DMS79 treated with DMSO at 0.1 percent for 48 hours (cell line): ENCODE measurements at places on chromosomes 1 and 21.
A peak's percentile ranks its signal among the peaks of the same experiment; 100 is the strongest.

GRCh38 chr1:158864595-158864994, 33.4 kb downstream of the MNDA start:
- DNase-seq: no peak

DNA sequence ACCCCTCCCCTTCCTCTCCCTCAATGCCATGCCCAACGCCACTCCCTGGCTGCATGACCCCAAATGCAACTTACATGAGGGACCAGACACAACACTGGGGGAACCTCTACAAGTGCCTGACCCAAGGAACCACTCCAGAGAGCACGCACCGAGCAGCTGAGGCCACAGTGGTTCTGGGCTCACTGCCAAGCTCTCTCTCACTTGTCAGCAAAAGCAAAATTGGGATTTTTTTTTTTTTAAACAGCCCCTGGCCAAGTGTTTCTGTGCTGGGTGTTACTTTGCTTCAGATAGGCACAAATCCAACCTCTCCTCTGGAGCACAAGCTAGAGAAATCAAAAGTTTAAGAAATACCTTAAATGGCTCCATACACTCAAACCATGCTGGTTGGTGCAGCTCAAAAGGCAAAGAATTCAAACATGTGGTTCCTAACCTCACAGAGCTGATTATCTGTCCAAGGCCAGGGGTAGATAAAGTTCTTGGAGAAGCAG, 363.0 kb downstream of the SETD4 start:
- DNase-seq: peak; percentile 91

- no peak for DNase-seq
These were observed 22.9 kb downstream of the LRIG2 start for GRCh38 chr1:113095790-113096455.

GRCh38 chr1:200866521-200866920, 6.3 kb upstream of the GPR25 start:
- DNase-seq: no peak

- no peak for DNase-seq
These were observed 245.3 kb downstream of the SLC45A1 start for GRCh38 chr1:8562881-8563865.

GRCh38 chr21:25528515-25528914, 78.8 kb downstream of the MRPL39 start:
- DNase-seq: no peak

DNA sequence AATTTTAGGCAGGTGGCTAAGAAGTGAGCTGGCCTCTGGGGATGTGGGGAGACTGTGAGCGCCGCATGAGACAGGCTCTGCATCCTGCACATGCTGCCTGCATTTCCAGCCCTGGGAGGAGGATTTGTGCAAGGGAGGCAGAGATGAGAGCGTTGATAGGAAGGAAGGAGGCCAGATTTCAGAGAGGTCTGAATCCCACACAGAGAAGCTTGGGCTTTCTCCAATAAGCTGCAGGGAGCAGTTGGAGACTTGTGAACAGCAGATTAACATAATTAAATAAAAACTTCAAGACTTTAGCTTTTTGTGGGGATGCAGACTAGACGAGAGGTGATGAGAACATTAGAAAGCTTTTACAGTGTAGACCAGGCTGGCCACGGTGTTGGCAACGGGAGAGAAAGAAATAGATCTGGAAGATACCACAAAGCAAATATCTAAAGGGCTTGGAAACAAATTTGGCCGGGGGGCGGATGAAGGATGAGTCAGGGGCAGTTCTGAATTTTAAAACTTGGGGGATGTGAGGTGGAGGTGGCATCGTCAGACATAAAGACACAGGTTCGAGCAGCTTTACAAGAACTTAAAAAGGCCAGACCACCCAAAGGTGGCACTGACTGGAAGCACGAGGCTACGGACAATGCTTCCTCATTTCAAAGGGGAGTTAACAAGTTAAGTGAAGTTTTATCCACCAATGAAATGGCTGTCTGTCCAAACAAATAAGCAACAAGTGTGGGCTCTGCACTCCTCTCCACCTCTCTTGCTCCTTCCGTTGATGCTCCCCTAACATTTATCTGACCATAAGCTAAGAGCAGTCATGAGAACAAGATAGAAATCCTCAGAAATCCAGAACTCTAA, 57.0 kb downstream of the HIVEP3 start:
- no peak for DNase-seq

- no peak for DNase-seq
These were observed 391 bp downstream of the IFT25 start for GRCh38 chr1:53945183-53945432.

- DNase-seq: peak; percentile 89
These were observed 18.1 kb downstream of the CFAP45 start for GRCh38 chr1:159881622-159882526.

GRCh38 chr1:14366091-14367018, 232.1 kb upstream of the KAZN start:
- peak; percentile 47 for DNase-seq

- peak; percentile 92 for DNase-seq
These were observed at the start of gene PRMT6 for GRCh38 chr1:107056426-107057196. Gene PRMT6, plus strand, starts transcription at chr1:107056674. Its CDS starts 42 bp downstream, at chr1:107056716.

DNA sequence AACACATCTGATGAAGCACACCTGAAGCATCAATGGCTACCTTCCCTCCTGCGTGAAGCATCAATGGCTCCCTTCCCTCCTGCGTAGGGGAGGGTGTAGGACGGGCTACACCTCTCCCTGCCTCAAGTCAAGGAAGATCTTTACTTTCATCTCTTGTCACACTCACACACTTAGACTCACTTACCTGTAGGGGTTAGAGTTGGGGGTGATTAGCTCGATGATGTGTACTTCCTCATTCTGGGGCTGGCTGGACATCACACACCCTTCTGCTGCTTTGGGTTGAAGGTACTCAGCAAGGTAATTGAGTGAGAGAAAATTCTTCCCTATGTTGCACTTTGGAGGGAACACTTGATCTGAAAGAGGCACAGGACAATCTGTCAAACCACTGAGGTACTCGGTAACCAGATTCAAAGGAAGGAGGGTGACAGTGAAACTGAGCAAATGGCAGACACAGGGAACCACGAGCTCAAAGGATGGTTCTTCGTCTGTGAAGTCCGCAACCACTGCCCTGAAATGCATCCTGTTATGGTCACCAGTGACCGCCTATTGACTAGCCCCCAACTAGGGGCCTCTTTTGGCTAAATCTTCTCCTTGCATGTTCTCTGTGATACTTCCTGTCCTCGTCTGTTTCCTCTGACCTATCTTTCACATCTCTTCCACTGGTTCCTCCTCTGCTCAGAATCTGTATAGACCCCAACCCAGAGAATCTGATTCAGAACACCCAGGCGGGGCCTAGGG, 156.2 kb downstream of the TGFBR3 start:
- DNase-seq: no peak

DNA sequence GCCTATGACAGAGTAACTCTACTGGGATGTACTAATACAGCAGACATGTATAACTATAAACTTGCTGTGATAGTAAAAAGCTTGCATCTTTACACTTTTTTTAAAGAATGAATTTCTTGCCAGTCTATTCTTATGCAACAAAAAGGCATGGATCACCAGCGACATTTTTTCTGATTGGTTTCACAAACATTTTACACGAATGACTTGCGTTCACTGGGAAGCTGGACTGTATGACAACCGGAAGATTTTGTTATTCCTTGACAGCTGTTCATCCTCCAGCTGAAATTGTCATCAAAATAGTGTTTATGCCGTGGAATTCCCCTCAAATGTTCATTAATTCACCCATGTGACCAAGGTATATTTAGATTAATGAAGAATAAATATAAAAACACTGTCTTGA, 131.0 kb downstream of the XPR1 start:
- no peak for DNase-seq

DNA sequence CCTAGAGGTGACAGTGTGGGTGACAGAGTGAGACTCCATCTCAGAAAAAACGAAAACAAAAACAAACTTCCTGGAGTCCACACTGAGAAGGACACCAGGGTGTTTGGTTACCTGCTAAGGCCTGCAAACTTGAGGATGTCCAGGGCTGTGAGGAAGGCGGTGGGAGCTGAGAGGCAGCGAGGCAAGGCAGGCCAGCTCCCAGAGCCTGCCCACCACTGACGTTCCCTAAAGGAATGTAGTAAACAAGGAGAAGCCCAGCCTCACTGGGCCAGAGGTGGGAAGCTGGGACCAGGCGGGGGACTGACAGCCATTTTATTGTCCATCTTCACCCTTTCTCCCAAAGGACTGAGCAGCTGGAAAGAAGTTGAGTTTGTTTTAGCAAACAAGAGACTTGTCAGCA, 24.1 kb downstream of the SHISA4 start:
- no peak for DNase-seq

- DNase-seq: no peak
These were observed 29.9 kb upstream of the C1orf21 start for GRCh38 chr1:184356891-184357290.

GRCh38 chr1:2555634-2556276, 416 bp upstream of the TNFRSF14 start:
- peak; percentile 48 for DNase-seq

DNA sequence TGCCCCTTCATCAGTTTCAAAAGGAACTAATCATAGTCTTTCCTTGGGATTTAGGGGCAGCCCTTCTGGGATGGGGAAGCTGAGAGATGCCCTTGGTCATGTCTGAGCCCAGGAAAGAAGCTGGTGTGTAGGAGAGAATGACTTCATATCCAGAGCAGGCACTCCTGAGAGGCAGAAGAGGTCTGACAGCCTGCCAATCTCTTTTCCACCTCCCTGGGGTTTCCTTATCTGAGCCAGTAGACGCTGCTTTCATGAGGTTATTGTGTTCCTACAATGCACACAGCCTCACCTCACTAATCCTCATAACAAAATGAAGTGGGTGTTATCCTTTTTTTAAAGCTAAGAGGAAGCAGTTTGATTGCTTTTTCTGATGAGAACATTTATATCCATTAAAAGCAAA, 14.1 kb downstream of the ROR1 start:
- DNase-seq: no peak

GRCh38 chr21:28272272-28272992, 720.2 kb downstream of the LTN1 start:
- DNase-seq: no peak

GRCh38 chr1:197178998-197179397, 32.5 kb upstream of the ASPM start:
- DNase-seq: no peak

DNA sequence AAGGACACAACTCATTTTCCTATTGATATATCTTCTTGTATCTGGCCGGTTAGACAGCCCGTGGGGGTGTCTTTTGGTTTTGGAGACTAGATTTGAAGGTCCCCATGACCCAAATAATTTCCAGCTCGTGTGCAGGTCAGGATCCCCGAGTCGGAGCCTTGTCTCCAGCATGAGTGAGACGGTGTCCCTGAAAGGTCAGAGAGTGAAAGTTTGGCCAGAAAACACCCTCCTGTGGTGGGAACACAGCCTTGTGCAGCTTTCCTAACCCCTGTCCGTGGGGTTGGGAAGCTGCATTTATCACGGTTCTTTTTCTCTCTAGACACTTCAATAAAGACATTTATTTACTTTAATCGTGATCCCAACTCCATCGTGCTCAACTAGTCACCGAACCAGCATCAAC, 17.6 kb downstream of the COQ8A start:
- DNase-seq: no peak

GRCh38 chr1:42138586-42138985, 14.6 kb upstream of the GUCA2B start:
- no peak for DNase-seq

DNA sequence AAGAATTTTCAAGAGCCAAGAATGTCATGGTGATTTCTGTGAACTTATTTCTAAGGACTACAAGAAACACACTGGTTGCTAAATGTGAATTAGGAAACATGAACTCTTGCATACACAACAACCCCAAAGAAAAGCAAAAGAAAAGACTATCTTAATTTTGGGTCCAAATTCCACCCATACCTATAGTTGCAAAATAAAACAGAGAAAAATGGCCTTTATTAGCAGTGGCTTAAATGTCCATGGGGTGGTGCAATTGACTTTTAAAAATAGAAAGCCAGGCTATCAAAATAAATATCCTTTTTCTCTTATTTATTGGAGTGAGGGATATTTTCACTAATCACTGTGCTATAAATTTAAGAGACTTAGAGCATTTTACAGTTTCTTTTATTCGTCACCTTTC, 80.9 kb upstream of the DPYD start:
- DNase-seq: no peak

GRCh38 chr1:197933647-197934046, 16.5 kb downstream of the LHX9 start:
- DNase-seq: no peak

DNA sequence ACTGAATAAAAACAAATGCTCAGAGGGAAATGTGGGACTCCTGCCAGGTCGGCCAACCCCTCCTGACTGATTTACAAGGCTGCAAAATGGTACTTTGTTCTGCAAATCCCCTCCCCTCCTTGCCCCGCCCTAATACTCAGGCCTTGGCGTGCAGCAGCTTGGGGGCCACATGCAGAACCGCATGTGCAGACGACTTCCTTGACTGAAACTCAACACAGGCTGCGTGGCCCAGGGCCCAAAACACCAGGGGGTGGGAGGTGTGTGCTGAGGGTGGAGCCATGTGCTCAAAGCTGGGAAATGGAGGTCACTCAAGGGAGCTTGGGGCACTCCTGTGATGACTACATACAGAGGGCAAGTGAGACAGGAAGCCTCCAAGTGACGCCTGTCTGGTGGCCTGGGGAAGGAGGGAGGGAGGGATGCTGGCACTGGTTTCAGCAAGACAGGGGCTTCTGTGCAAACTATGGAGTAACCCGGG, 87.2 kb downstream of the MRPL37 start:
- DNase-seq: peak; percentile 95

DNA sequence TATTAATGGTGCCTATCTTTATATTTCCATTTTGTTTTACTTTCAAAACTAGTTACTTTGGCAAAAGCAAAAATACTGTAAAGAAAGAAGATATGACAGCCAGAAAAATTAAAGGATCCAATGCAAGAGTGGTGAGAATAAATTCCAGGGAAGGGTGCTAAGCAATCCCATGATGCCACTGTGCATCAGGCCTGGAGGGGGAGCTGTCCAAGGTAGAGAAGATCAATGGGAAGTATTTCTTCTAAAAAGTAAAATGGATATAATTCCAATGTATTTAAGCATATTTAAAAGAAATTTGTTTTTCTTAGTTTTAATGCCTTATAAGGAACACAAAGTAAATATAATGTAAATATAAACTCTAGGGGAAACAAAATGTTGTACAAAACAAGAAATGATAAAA, 1382.2 kb upstream of the B3GALT2 start:
- DNase-seq: no peak

GRCh38 chr1:16418823-16419425, 18.3 kb downstream of the SPATA21 start:
- no peak for DNase-seq

- no peak for DNase-seq
These were observed 68.4 kb downstream of the EPHB2 start for GRCh38 chr1:22778862-22779520.
